ENCODE measurements at places on chromosomes 1 and 21.

- no peak for DNase-seq
Observed at GRCh38 chr1:107140703-107141490, at the start of gene NTNG1. NTNG1 (plus strand) TSS chr1:107141039.

DNA sequence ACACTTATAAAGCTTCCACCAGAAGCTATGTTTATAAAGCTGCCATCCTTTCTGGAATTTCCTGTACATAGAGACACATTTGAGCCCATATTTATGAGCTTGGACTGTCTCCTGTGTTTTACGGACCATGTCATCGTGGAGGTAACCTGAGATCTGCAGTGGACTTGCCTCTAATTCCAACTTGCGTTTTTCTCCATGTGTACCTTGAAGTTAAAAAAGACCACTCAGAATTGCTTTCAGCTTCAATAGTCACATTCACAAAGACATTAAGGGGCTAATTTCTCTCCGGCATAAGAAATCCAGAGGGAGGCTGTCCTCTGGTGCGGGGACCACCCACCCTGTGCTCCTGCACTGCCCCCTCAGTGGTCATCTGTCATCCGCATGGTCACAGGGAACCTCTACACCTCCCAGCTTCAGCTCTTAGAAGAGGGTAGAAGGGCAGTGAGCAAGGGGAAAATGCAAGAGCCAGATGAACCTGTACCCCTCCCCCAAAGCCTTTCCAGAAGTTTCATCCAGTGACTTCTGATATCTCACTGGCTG is 521.4 kb upstream of the CAMK1G start:
- DNase-seq: no peak

DNA sequence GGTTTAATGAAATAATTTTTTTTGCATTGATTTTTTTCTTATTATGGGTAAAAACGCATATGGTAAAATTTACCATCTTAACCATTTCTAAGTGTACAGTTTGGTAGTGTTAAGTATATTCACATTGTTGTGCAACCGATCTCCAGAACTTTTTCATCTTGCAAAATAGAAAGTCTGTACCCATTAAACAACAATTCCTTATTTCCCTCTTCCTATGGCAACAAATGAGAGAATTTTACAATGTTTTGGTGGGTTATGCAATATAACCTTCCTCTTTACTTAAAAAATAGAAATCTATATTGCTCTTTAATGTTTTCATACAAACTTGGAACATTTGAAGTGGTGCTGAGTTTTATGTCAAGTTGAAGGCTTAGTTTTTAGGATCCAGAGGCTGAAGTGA is 26.6 kb downstream of the MAP3K7CL start:
- DNase-seq: no peak

- DNase-seq: no peak
Observed at GRCh38 chr1:9079988-9080704, 10.7 kb upstream of the SLC2A5 start.

- no peak for DNase-seq
Observed at GRCh38 chr1:168297019-168297730, 16.5 kb downstream of the TBX19 start.

- DNase-seq: no peak
Observed at GRCh38 chr1:157155658-157156057, 17.5 kb upstream of the ETV3 start.

GRCh38 chr1:921011-921837 is 2.5 kb upstream of the SAMD11 start:
- no peak for DNase-seq

- DNase-seq: no peak
Observed at GRCh38 chr1:55898181-55898580, 681.2 kb downstream of the PLPP3 start.

- no peak for DNase-seq
Observed at GRCh38 chr1:94130851-94131595, 10.1 kb upstream of the ABCA4 start.

GRCh38 chr1:21249940-21250493 is 40.2 kb downstream of the ECE1 start:
- DNase-seq: no peak

GRCh38 chr1:1547476-1547875 is 7.1 kb upstream of the TMEM240 start:
- DNase-seq: no peak

- DNase-seq: no peak
Observed at GRCh38 chr1:157992031-157992832, 1.2 kb upstream of the KIRREL1 start.

GRCh38 chr21:16194095-16194787 is 464.5 kb downstream of the USP25 start:
- no peak for DNase-seq

DNA sequence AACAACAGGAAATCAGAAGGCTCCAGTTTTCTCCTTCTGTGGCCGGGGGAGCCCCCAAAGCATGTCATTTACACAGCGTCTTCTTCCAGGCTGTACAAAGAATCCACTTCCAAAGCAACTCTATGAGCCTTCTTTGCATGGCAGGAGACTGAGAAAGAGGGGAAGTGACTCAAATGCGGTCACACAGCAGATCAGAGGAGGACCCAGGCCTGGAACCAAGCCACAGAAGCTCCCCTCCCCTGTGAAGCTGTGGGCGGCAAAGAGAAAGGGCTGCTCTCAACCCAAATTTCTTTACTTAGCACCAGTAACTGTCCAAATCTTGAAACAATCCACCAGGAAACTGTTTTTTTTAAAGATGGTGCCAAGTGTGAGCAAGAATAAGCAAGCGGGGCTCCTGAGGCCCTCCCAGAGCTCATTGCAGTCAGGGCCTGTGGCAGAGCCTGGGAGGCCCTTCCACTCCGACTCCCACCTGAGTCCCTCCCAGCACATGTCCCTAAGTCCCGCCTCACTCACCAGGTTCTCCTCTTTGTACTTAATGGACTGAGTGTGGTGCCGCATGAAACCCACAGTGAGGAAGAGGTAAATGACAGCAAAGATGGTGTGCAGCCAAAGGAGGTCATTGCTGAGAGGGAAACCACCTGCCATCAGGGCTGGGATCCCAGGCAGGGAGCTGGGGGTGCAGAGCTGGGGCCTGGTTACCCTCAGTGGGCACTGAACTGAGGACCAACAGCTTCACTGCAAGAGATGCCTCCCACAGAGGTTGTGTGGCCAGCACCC is 15.9 kb downstream of the TMEM63A start:
- peak; percentile 72 for DNase-seq

DNA sequence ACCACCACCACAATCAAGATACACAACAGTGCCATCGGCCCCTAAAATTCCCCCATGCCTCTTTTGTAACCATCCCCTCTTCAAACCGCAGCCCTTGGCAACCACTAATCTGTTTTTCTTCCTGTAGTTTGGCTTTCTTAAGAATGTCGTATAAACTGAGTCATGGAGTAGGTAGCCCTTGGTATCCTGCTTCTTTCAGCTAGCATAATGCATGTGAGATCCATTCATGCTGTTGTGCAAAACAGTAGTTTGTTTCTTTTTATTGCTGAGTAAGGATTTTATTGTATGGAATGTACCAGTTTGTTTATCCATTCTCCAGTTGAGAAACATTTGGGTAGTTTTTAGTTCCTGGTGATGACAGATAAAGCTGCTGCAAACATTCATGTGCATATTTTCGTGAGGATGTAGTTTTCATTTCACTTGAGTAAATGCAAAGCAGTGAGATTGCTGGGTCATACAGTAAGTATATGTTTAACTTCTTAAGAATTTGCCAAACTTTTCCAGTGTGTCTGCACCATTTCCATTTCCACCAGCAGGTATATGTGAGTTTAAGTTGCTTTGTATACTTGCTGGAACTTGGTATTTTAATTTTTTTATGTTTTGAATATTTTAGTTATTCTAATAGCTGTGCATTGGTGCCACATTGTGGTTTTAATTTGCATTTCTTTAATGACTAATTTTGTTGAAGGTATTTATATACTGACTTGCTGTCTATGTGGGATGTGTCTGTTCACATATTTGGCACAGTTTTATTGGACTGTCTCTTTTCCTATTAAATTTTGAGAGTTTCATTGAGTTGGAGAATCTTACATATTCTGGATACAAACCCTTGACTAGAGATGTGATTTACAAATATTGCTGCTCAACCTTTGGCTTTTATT is 148.4 kb upstream of the MAP1LC3C start:
- no peak for DNase-seq

DNA sequence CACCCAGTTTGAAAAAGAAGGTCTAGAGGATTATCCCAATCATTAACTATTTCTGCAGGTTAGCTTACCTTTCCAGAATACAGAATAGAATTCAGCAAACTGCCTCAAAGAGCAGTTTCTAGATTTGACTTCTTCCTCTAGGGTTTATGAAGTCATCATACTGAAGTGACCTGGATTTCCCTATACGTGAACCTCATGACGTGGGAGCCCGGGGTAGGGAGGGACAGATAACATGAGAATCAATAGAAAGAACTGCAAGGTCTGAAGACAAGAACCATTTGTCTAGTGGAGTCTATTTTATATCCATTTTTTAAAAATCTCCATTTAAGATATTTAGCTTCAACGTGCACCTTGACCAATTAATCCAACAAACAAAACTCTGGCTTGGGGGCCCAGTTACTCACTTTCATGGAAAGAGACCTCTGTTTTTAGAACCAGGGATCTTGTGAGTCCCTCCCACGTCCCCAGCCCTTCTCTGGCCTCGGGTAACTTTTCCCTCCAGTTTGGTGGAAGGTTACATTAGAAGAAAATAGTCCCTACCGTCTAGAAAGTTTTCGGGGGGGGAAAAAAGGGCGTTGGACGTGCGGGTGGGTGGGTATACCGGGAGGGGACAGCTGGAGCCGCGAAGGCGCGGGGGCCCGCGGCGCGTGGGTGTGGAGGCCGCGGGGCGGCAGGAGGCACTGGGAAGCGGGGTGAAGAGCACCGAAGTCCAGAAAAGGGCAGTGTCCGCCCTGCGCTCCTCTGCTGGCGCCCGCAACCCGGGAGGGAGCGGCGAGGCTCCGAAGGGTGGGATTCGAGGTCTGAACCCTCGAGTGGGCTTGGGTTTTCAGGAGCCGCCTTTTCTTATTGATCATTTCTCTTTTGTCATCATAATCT is 13.8 kb upstream of the POGZ start:
- no peak for DNase-seq

GRCh38 chr21:30714456-30714855 is 4.1 kb downstream of the KRTAP21-3 start:
- DNase-seq: no peak

DNA sequence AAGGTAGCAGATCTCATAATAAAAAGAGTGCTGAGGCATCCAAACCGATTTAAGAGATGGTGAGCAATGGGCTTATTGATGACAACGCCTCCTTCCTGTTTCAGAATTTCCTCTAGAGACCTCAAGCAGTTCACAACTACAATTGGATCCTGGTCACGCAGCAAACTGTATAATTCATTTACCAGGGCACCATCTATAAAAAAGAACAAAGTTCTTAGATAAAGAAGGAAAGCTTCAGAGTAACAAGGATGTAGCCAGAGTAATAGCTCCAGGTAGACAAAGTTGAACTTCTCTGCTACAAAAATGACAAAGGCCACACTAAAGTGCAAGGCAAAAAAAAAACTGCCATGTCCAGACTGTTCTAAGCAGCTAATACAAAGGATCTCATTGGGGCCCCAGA is 3.4 kb downstream of the AP4B1 start:
- no peak for DNase-seq

DNA sequence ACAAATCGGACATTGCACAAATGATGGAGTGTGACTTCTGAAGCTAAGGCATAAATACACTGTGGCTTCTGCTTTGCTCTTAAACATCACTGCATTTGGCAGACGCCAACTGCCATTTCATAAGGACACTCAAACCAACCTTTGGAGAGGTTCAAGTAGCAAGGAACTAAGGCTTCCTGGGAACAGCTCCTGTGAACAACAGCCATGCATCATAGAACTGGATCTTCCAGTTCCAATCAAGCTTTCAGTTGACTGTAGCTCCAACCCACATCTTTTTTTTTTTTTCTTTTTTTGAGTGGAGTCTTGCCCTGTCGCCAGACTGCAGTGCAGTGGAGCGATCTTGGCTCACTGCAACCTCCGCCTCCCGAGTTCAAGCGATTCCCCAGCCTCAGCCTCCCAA is 10.7 kb upstream of the HUNK start:
- no peak for DNase-seq

GRCh38 chr1:98205291-98206017 is 284.6 kb upstream of the DPYD start:
- DNase-seq: no peak

DNA sequence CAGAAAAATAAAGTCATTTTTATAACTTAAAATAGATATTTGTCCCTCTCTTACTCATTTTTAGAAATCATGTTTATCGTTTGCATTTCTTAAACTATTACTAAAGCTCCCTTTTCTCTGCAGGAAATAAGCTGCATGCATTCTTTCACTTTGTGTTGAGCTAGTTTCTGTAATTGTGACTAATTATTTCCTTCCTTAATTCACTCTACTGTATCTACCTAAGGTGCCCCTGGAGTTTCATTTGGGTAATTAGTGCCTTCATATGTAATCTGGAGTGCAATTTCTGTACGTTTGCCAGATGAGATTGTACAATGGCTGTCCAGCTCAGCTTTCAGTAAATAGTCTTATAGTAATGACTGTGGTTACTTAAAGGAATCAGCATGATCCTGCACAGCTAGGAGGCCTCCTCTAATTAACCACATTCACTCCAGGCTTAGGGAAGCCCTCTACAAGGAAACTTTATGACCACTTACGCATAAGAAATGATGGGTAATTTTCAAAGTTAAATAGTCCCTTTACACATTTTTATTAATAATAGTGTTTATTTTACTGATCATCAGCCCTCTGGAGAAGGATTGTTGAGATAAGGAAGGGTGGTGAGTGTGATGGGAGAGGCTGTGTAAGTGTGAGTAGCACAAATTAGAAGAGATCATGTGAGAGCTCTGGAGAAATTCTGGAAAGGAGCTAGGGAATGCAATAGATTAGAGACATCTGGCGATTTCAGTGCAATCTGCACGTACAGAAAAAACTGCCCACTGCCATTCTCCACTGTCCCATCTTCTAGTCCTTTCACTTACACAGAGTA is 86.8 kb downstream of the LRRC8C start:
- DNase-seq: no peak

- no peak for DNase-seq
Observed at GRCh38 chr1:63812071-63812700, 38.4 kb downstream of the ROR1 start.

- no peak for DNase-seq
Observed at GRCh38 chr1:14313731-14314431, 284.6 kb upstream of the KAZN start.

DNA sequence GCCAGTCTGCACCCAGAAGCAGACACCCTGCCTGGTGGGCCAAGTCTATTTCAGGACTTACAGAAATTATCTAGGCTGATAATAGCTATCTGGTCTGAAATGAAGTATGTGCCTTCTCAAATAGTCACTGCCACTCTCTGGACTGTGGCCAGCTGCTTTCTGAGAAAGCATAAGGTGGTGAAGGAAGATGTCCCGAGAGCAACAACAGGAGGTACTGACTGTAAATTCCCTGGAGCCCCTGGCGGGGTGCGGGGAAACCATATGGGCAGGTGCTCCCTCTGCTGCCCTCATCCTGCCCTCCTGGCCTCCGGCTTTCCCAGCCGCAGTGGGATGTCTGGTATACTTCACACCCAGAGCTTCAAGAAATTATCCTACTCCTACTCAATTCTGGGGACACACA is 86.8 kb downstream of the TGFBR3 start:
- DNase-seq: no peak
